Spleen (tissue), 13 donors: ENCODE measurements at places on chromosomes 1 and 21.

GRCh38 chr21:38937286-38937790 lies 131.6 kb downstream of the ETS2 start:
- DNase-seq: no peak

GRCh38 chr1:173301507-173301906 lies 94.4 kb upstream of the TNFSF4 start:
- DNase-seq: no peak

GRCh38 chr1:112511897-112512296 lies 3.1 kb downstream of the WNT2B start:
- no peak for DNase-seq

DNA sequence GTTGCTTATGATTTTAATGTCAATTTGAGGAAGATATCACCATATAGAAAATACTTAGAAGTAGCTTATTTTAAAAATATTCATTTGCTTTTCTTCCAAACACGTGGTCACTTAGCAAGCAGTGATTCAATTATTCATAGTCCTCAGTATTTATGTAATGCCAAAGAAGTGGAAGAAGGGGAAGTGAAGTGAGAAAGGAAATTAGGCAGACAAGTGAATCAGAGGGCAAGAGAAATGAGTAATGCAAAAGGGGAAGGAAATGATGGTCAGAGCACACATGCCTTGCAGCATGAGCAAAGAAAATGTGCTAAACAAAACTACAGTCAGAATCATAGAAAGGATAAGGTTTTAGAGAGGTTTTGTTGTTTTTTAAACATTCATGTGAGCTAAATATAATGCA lies 31.8 kb downstream of the SDCCAG8 start:
- DNase-seq: no peak

DNA sequence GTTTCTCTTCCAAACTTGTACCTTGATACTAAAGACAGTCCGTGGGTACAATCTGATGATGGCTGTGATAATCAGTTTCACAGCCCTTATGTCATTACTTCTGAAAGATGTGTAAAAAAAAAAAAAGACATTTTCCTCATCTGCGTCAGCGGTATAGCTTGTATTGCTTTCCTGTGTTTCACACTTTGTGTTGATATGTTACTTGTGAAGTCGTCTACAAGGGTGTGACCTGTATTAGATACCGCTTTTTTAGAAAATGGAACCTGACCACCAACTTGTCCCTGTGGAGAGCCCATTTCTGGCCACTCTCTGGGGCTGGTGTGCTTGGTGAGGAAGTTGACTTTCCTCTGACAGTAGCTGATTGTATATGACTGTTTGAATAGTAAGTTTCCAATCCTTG lies 50.5 kb downstream of the PEX14 start:
- no peak for DNase-seq

DNA sequence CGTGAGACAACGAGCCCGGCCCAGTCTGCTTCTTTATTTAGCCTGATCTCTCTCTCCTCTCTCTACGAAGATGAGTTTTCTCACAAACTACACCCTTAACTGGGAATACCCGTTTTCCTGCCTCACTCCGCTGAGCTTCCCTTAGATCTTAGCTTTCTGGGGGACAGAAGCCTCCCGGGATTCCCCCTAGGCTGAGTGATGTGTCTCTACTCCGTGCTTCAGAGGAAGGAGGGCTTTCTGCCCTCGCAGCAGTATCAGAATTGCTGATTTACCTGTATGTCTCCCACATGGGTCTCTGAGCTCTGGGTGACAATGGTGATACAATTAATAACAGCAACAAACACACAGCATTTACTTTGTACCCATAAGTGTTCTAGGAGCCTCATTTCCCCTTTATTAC lies 1.0 kb downstream of the ZBTB17 start:
- no peak for DNase-seq

- DNase-seq: no peak
Measured at GRCh38 chr1:152718238-152718637, 10.3 kb downstream of the LCE4A start.

DNA sequence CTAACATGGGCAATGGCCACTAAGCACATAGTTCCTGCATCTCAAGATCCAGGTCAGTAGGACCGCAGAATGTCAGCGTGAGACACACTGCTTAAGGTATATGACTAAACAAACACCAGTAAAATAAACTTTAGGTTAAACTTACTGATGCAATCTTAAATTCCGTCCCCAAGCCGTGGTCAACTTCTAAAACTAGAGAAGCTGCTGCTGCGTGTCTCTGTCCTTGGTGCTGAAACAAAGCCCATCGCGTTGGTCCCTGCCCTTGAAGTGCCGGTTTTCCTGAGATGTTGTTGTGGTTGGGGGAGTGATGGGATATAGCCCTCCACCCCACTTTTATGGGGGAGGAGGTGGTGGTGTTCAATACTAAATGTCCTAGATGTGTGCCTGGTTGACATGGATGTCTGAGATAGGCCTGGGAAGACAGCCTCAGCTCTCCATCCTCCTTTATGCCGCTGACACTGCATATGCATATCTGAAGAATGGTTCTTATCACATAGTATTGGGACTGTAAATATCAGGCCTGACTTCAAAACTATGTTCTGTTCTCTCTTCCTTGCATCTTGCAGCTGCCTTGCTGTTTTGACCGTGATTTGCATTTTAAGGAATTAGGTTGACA lies 72.0 kb upstream of the KCNA3 start:
- no peak for DNase-seq
